Activated B cell treated with CpG ODN at 0.5 μM for 24 hours (primary cell): ENCODE measurements at places on chromosomes 7 and 10.

GRCh38 chr7:100823140-100823525 lies 4.2 kb downstream of the EPHB4 start:
- DNase-seq, result no peak
- no peaks in the 10 kb centered on the region for H3K36me3 ChIP-seq
- H3K27me3 ChIP-seq, result peaks cover 27% of the 10 kb centered on the region

DNA sequence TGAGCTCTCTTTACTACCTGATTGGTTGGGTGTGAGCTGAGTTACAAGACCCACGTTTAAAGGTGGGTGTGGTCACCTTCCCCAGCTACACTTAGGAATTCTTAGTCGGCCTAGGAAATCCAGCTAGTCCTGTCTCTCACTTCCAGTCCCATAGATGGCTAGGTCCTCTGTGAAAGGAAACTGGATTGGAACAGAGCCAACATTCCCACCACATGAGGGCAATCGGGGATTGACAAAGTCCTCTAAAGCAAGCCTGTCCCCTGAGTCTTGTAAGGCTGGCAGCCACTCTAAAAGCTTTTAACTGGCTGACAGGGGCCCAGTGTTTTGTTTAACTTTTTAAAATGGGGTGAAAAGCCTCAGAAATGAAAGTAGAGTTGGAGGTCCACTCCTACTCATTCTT lies 15.1 kb upstream of the CROT start:
- H3K27me3 ChIP-seq, result no peaks in the 10 kb centered on the region
- no peak overlapping the region for H3K4me3 ChIP-seq
- peaks cover 64% of the 10 kb centered on the region for H3K36me3 ChIP-seq

DNA sequence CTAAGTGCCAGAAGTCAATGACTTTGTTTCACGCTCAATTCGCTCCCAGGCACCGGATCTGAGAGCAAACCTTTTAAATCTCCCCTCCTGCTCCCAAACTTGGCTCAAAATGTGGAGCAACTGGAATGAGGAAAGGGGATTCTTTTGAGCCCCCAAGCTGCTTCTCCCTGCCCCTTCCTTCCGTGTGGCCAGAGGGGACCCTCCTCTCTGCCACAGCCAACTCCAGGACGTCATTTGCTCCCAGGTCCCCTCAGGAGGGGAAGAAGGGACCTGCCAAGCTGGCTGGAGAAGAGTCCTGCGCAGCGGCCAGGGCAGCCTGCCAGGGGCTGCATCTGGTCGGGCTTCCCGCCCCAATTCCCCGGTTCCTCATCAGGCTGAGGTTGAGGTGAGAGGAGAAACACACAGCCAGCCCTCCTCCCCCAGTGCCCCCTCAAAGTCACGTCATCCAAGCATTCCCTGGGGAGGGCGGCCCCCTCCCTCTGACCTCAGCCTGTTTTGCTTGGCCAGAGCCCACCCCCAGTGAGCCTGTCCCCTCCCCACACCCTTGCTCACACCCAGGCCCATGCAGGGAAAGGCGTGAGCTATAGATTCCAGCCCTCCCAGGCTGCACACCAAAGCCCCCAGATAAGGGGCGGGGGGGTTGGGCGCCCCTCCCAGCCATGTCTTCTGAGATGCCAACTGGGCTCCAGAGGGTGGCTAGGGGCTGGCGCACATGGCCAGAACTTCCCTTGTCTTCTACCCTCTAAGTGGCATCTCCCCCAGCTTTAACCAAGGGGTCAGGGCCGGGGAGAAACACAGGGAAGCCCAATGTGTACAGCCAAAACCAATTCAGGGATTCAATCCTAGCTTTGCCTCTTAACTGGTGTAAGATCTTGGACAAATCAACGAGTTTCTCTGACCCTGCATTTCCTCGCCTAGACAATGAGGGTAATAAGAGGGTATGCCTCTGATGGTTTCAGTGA lies 35.0 kb downstream of the SH3PXD2A start:
- H3K27ac ChIP-seq, result no peak overlapping the region
- H3K4me3 ChIP-seq, result no peak overlapping the region
- no peaks in the 10 kb centered on the region for H3K4me1 ChIP-seq

- H3K4me3 ChIP-seq, result peak within 1 kb of the TSS; percentile 35
- DNase-seq, result no peak
Observed at GRCh38 chr10:101775273-101776160, at the start of gene FGF8. TSS of gene FGF8 (minus strand) at chr10:101776114. CDS start at chr10:101775900, 214 bp downstream.
